ENCODE measurements at places on chromosomes 11 and 22.

DNA sequence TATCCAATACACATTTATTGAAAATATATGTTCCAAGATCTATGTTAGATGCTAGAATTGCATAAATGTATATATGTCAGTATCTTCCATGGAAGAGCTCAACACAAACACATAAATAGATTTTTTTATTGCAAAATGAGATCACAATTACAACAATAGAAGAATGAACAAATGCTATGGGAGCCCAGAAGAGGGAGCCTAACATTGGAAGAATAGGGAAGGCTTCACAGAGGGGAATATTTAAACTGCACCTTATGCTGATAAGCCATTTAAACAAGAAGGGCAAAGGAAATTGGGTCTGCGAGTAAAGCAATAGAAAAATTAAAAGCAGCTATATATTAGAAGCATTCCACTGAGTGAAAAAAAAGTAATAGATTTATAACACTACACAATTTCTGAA is 96.1 kb upstream of the LRRC55 start:
- DNase-seq = no peak

DNA sequence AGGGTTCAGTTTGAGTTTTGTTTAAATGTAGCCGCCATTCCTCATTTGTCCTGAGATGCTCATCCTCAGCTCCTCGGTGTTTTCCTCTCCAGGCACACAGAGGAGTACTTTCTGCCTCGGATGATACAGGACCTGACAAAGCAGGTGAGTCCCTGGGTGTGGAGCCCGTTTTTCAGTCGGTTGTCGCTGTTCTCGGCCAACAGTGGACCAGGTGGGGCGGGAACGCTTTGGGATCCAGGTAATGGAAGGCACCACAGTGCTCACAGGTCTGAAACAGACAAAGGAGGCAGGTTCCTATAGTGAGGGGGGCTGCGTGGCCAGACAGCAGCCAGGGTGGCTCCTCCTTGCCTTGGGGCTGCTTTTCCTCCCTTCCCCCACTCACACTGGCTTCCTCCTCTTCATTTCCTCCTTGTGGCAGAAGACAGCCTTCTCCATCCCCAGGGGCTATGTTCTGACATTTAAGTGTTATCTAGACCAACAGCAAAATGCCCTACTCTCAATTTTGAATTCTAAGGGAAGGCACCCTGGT is 19.4 kb downstream of the NADSYN1 start:
- DNase-seq = no peak

- DNase-seq = no peak
Measured at GRCh38 chr22:38240734-38241252, 32.0 kb downstream of the TMEM184B start.

GRCh38 chr11:10021563-10021962 is 272.5 kb downstream of the SBF2 start:
- DNase-seq = peak; percentile 87

DNA sequence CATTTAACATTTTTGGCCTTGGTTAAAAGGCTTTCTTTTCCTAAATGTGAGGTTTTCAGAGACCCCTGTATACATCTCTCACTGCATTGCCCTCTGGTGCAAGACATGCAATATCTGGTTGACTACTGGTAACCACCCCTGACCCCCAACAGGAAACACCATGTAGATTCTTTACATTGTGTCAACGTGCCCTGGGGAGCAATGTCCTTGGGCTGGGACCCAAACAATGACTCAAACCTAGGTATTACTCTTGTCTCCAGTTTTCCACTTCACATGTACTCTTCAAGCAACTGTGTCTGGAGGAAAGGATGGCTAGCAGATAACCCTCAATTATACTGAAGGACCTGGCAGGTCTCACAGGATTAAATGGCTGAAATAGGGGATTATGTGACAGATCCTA is 1.1 kb upstream of the GPR83 start:
- DNase-seq = no peak

- DNase-seq = no peak
Measured at GRCh38 chr11:14259878-14260277, 99.1 kb downstream of the RRAS2 start.

DNA sequence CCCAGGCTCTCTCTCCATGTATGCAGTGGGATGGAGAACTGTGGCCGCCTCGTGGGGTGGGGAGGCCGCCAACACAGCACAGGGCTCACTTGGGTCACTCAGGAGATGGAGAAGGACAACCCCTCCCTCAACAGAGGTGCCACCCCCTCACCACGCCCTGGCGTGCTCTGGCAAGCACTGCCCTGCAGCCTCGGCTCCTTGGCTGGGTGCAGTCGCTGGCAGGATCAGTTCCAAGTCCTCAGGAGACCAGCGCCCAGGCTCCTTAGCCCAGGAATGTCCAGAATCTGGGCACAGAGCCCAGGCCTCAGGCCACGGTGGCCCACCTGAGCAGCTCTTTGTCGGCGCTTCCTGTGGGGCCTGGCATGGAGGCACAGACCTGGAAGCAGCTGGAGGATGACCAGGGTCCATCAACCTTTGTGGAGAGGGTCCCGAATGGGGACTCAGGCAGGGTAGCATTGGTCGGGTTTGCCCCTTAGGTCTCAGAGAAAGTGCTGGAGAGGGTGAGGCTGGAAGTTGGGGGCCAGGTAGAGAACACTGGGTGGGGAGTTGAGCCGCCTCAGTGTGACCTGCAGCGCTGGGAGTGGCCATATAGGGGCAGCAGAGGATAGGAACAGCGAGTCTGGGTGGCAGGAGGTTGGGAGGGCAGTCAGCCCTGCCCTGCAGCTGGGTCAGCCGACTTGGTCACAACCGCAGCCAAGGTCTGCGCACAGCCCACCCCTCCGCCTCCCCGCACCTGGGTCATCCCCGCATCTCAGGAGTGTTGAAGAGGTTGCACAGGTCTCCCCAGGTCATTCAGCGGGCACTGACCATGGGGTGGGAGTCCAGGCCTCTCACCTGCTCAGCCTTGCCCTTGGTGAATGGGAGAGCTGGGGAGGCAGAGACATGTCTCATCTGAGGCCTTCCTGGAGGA is 8.2 kb downstream of the SUSD2 start:
- DNase-seq = peak; percentile 12

DNA sequence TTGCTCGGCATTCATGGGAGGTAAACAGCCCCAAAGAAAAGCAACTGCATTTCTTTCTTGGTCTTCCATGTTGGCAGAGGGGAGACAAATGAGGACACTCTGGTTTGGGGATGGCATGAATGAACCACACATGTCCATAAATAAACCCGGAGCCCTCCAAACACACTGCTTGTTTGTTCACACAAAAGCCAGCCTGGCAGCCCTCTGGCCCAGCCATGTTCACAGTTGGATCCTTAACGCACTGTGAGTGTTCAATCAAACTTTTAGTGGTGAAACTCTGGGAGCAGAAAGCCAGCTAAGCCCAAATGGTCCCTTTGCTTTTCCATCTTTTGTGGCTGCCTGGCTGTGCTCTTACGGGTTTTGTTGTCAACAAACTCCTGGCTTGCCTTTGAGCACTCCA is 336.8 kb downstream of the CADM1 start:
- DNase-seq = no peak

GRCh38 chr22:40156001-40156516 is 21.7 kb upstream of the TNRC6B start:
- peak; percentile 91 for DNase-seq

GRCh38 chr11:94046796-94047195 is 25.6 kb downstream of the HEPHL1 start:
- no peak for DNase-seq
